Astrocyte of the spinal cord (primary cell): ENCODE measurements at places on chromosomes 6 and 20.

DNA sequence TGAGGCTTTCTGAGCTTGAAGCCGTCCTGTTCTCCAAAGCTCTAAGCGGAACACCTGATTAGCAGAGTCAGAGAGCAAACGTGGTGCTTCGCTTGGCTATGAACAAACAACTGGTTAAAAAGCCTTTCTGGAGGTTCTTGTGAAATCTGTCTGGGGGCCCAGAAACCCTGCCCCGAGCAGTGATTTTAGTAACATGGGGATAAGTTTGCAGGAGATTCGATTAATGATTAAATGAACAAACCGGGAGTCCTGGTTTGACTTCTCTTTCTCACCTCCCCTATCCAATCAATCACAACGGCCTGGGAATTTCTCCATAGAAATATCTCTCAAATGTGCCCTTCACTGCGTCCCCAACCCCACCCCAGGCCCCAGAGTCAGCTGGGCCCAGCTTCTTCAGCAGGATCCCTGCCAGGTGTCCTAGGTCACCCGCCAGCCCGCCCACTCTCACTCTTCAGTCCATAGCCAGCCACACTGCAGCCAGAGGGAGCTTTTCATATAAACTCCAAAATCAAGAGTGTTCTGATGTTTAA lies 43.6 kb downstream of the ZDHHC14 start:
- DNase-seq: no peak

GRCh38 chr6:136749359-136749997 lies 42.8 kb downstream of the MAP3K5 start:
- DNase-seq: no peak

DNA sequence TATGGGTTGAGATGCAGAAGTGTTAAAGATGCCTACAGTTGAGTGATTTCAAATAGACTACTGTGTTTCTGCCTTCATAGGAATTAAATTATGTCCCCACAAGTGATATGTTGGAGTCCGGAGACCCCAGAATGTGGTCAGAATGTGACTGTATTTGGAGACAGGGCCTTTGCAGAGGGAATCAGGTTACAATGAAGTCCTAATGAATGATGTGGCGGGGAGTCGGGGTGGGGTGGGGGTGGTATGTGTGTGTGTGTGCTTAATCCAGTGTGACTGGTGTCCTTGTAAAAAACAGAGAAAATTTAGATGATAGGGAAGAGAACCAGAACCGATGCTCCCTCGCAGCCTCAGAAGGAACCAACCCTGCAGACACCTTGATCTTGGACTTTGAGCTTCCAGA lies 448.2 kb downstream of the QKI start:
- no peak for DNase-seq

GRCh38 chr6:42532038-42532669 lies 31.7 kb upstream of the UBR2 start:
- DNase-seq: peak; percentile 66

DNA sequence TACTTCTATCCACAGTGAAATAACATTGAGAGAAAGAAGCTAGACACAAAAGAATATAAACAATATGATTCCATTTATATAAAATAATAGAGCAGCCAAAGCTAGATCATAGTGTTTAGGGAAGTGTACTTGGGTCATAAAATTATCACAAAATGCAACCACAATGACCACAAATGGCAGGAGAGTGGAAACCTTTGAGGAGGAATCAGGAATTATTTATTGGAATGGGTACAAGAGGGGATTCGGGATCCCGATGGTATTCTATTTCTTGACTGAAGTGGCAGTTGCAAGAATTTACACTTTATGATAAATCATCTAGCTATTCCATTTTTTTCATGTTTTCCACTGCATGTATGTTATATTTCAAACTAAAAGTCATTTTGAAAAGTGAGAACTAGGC lies 76.1 kb downstream of the IPCEF1 start:
- no peak for DNase-seq

DNA sequence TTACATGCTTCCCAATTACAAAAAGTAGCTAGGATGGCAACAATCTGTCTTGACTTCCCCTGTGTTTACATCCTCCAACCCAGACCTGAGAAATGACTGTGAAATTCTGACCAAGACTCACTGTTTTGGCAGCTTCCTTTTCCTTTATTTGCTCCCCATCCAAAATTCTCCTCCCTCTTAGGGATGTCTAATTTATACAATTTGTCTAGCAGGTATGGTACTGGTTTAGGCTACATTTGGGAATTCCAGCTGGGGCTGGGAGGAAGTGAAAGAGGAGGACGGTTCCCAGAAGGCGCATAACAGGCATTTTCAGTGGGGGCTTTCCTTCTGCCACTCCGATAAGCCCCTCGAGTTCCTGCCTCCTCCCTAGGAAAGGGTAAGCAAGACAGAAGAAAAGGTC lies 231.5 kb upstream of the BTBD3 start:
- DNase-seq: no peak

GRCh38 chr20:43170771-43171170 lies 18.9 kb downstream of the PTPRT start:
- DNase-seq: no peak

GRCh38 chr20:43508106-43508505 lies 609 bp downstream of the L3MBTL1 start:
- no peak for DNase-seq

DNA sequence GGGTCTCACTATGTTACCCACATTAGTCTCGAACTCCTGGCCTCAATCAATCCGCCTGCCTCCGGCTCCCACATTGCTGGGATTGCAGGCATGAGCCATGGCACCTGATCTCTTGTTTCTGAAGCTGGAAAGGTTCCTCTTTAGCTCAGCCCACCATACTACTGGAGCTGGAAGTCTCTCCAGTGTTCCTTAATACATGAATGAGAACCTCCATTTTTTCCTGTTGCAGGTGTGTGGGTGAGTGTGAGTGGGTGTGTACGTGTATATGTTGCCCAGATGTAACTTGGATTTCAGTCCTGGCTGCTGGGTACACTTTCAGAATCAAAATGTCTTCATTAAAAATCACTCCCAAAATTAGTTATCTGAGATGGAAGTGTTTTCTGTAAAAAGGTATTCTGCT lies 11.1 kb downstream of the PNPLA1 start:
- no peak for DNase-seq

GRCh38 chr6:38150681-38151296 lies 331.3 kb downstream of the ZFAND3 start:
- DNase-seq: no peak

- DNase-seq: no peak
Measured at GRCh38 chr6:362924-363249, 28.7 kb upstream of the IRF4 start.

DNA sequence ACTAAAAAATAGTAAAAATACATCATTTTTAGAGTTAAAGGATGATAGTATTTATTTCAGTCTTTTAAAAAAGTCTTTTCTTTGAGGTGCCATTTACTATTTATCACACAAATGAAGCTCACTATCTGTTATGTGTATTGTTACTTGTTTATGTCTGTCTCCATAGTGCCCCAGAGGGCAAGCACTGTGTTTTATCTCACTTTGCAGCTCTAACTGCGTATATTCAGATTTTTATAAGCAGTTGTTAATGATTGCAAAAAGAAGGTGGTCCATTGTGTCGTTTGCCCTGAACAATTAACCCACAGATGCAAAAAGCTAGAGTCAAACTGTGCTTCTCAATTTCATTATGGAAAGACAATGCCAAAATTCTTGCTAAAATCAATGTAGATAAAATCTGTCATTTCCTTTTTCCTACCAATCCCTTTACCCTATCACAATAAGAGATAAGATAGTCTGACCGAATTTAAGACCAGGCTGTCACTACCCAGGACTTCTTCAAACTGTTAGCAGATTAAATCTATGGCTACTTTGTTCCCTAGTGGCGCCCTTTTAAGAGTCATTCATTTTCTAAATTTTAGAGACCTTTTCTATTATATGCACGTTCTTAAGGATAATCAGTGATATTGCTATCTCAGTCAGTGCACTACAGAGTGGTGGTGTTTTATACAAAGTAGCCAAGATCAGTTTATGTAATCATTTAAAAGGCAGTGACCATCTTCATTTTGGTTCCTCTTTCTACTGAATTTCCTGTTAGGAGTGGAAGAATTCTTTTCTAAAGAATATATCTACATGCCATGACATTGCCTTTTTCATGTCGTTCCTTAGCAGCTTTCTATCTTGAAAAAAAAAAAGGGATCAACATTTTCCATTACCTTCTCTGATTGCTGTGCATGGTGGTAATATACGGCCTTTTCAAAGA lies 133.1 kb upstream of the PRDM1 start:
- DNase-seq: no peak
